ENCODE measurements at places on chromosomes 13 and 19.

DNA sequence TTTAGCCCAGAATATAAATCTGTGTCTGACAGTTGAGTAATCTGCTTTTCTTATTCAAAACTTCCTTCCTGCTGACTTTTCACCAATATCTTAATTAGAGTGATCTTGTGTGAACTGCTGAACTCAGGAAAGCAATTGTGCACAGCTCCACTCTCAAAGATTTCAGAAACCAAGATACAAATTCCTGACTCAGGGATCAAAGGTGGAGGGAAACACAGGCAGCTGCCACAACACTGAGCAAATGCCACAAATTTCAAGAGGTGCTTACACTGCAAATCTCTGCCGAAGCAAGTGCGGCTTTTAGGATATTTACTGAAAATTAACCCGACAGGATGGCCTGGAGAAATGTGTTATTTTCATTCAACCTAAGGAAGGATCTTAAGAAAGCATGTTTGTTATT is 111.4 kb downstream of the STOML3 start:
- DNase-seq = no peak

GRCh38 chr13:25675060-25675459 is 303.3 kb downstream of the ATP8A2 start:
- no peak for DNase-seq

DNA sequence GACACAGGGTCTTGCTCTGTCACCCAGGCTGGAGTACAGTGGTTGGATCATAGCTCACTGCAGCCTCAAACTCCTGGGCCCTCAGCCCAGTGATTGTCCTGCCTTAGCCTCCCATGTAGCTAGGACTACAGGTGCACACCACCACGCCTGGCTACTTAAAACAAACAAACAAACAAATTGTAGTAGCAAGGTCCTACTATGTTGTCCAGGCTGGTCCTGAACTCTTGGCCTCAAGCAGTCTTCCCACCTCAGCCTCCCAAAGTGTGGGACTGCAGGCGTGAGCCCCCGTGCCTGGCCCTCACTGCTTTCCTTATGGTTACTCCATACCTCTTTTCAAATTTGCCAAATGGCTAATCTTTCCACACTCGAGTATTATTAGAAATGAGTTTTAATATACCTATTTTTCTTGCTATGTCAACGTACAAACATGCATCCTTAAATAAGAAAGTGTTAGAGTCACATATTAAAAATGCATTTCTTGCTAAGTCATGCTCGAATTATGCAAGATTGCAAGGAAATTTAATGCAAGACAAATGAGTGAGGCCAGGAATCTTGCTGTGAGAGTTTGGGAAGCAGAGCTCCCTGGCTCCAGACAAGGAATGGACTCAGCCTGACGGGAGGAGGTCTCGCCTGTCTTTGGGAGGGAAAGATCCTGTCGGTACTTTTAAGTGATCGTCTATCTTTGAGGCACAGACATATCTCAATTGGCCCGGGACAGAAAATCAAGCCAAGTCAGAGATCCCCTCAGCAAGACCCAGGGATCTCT is 39.4 kb downstream of the RFX2 start:
- DNase-seq = no peak

DNA sequence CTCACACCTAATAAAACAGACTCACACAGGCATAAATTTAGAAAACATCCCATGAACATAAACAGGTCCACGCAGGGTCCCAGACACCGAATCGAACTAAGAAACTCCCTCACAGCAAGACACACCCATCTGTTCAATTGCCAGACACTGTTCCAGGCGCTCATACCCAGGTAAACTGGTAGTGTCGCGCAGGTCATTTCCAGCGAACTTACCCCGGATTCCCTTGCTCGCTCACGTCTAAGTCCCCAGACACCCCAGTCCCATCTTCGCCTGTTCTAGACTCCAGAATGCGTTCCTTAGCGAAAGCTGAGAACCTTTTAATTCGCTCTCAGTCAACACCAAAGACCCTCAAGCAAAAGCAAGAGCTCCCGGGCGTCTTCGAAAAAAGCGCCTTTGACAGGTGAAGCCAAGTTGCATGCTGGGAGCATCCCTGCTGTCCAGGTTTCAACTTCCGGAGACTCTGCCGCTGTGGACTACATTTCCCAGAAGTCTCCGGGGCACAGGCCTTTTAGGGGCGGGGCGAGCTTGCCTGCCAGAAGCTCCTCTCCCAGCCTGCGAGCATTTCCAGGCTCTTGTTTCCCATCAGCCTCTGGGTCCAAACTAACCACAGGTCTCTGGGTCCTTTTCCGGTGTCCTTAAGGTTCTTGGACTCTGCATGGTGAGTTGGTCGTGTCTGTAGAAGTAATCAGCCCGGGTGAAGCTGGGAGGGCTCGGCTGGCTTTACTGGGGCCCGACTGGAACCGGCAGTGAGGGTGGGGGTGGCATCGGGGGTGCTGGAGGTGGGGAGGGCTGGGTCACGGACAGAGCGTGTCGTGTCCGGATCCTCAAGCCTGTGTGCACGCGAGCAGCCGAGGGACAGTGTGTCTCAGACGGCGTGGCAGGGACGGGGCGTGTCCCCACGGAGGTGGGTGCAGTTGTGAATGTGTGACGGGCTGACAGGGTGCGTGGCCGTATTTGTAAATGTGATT is at the start of gene ZNF283:
Gene ZNF283, plus strand, starts transcription at position 535 of the 968 bp plus-strand sequence. CDS start 6,184 bp downstream, outside the sequence.
- DNase-seq = peak; percentile 59

Measured in activated CD4-positive, alpha-beta T cell treated with anti-CD3 and anti-CD28 coated beads, Interleukin-2, amount 50 U/mL, for 24 hours (primary cell).